ENCODE measurements at places on chromosomes 13 and 19.
A peak's percentile ranks its signal among the peaks of the same experiment; 100 is the strongest.

DNA sequence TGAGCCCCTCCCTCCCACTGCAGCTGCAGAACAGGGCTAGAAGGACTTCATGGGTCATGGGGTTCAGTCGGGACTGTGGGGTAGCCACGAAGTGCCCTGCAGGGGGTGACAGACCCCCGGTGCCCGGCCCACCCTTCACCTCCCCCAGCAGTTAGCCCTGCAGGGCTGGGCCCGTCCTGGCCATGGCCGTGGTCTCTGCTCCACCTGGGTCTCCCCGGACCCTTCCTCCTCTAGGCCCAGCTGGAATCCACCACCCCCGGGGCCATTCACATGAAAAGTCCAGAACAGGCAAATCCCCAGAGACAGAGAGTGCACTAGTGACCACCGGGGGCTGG is 17.3 kb downstream of the MKNK2 start:
- no peak for DNase-seq

DNA sequence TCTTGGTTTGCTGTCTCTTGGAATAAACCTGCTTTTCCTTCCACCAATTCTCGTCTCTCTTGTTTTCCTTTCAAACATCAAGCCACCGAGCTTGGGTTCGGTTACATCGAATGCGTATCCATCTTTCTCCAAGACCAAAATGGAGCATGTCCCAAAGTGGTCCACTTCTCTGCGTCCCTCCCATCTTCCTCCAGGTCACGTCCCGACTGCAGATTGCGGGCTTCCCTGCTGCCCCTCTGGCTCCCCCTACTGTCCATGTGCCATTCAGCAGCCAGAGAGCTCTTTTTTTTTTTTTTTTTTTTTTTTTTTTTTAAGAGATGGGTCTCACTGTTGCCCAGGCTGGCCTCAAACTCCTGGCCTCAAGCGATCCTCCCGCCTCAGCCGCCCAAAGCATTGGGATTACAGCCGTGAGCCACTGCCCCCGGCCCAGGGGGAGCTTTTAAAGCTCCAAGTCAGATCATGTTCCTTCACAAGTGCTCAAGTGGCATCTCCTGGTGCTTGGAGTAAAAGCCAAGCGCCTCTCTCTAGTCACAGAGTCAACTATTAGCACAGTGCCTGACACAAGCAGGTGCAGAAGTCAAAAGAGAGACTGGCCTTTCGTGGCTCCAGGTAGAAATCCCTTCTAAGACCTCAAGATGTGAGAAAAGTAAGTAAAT is 10.0 kb downstream of the COL5A3 start:
- DNase-seq: peak; percentile 55

DNA sequence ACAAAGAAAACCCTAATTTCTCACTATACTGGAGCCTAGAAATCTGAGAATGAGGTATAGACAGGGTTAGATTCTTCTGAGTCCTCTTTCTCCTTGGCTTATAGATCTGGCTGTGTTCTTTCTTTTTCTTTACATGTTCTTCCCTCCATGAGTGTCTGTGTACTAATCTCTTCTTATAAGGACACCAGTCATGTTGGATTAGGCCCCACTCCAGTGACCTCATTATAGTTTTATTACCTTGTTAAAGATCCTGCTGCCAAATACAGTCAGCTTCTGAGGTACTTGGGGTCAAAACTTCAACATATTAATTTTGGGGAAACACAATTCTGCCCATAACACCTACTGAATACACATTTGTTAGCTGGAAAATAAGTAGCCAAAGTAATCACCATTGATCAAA is 302.6 kb downstream of the PCDH9 start:
- DNase-seq: no peak

- DNase-seq: no peak
Observed at GRCh38 chr13:20442798-20443381, 82.8 kb downstream of the CRYL1 start.

- DNase-seq: no peak
Observed at GRCh38 chr13:111395511-111396393, 75.3 kb downstream of the TEX29 start.

DNA sequence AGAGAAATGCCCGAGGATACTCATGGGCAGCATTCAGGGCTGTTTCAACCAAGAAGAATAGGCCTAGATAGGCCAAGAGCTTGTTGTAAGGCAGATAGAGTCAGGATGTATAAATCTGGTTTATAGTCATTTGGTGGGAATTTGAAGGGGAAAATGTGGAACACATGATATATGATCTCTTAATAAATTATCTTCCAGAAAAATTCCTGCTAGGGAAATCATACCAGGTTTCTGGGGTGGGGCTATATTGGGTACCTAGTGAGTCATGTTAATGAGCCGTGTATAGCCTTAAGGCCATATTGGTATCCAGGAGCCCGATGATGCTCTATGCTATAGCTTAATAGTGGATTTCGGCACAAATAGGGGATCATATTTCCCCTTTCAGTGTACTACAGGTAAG is 51.5 kb upstream of the HTR2A start:
- DNase-seq: no peak

DNA sequence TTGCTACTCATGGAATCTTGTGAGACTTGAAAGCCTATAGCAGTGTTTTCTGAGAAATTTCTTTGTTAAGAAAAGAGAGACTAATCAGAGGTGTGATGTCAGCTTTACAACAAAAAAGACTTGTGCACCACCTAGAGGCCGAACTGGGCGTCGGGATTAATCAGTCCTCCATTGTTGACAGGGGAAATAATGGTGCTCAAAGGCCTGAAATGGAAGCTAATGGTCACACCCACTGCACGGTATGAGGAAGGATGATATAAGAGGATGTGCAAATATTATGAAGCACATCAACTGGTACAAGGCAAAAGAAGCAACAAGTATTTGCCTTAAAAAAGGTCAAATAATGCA is 480.2 kb upstream of the MIR17HG start:
- DNase-seq: peak; percentile 38

- no peak for DNase-seq
Observed at GRCh38 chr13:42064259-42064658, 15.8 kb downstream of the DGKH start.

- peak; percentile 48 for DNase-seq
Observed at GRCh38 chr13:113777311-113778260, 18.6 kb downstream of the TMEM255B start.

GRCh38 chr19:28400953-28401671 is 811.8 kb downstream of the UQCRFS1 start:
- DNase-seq: no peak

- DNase-seq: peak; percentile 53
Observed at GRCh38 chr13:97224544-97225300, 2.6 kb downstream of the MBNL2 start.

DNA sequence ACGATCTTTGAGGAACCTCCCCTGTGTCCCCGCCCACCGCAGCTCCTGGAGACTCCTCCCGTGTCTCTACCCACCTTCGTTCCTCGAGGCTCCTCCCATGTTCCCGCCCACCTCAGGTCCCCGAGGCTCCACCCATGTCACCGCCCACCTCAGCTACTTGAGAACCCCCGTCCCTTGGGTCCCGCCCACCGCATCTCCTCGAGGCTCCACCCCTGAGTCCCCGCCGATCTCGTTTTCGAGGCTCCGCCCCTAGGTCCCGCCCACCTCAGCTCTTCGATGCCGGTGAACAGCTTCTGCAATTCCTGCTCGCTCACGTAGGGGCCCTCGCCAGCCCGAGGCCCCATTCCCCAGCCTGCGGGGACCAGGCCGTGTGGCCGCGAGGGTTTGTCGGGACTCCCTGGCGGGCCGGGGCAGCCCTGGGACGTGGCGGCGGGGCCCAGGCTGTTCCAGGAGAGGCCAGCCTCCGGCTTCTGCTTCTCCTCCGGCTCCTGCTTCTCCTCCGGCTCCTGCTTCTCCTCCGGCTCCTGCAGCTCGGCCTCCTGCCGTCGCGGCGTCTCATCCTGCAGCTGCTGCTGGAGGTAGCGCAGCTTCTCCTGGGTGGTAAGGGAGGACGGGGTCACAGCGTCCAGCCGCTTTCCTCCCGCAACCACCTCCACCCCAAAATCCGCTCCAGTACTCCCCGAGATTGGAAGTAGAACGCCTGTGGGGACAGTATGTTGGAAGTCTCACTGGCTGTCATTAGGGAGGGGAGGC is 16.7 kb downstream of the TSKS start:
- peak; percentile 12 for DNase-seq

DNA sequence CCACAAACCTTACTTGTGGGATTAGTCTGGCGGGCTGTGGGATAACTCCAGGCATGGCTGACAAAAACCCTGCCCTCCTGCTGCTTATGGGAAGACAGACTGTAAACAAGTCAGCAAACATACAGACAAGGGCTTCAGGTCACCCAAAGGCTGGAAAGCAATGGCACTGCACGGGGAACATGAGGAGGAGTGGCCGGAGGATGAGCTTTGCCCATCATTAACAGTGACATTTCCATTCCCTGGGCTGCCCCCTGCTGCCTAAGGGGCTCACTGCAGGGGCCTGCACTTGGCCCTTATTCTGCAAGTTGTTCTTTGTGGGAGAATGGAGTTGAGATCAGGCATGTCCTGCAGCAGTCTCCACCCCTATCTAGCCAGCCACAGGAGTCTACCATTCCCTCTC is 91.3 kb downstream of the UQCRFS1 start:
- no peak for DNase-seq

GRCh38 chr19:51789061-51789795 is 5.7 kb upstream of the FPR3 start:
- DNase-seq: no peak

GRCh38 chr13:81283062-81283461 is 942.1 kb upstream of the SPRY2 start:
- DNase-seq: no peak

GRCh38 chr13:38824342-38824741 is 137.5 kb downstream of the FREM2 start:
- DNase-seq: no peak

GRCh38 chr19:43905897-43906296 is 29.2 kb downstream of the ZNF45 start:
- DNase-seq: no peak

DNA sequence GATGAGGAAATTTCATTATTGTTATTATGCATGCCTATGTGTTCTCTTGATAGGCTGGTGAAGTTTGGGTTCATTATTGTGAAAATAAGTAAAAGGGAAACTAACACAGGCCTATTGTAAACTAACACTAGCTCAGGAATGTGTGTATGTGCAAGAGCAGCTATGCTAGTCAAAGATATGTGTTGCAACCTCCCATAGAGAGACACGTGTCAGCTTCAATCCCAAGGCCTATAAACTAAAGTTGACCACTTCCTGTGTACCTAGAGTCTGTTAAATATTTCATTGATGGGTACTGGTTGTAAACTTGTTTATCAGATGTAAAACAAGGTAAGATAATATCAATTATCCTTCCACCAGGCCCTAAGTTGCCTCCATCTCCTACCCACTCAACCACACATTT is 44.7 kb upstream of the ZNF30 start:
- DNase-seq: no peak

DNA sequence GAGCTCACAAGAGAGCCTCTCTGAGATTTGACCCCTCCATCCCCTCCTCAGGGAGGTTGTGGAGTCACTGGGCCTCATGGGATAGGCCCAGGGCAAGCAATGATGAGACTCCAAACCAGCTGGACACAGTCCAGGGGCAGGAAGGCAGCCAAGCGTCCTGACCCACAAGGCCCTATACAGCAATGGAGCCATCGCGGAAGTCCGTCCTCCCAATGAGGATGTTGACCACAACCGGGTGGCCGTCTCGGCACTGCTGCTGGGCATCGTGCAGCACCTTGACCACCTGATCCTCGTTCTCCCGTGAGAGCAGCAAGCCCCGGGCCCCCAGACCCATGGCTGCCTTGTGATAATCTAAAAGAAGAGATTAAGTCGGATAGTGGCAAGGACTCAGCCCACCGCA is 7.9 kb downstream of the SYDE1 start:
- no peak for DNase-seq

DNA sequence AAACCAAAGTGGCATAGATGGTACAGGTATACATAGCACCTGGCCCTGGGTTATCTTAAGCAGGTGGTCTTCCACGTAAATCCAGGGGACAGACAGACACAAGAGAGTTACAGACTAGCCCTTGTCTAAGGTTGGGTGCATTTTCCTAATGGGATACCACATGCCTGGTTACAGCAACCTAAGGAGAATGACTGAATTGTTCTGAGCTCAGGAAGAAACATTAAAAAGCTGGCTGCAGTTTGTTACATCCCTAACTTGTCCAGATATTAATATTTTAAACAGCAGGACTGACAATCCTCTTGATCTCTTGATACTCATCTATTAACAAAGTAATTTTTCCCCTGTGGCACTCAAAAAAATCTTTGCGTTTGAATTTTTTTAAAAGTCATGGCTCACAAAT is 102.2 kb upstream of the SERP2 start:
- DNase-seq: no peak

- no peak for DNase-seq
Observed at GRCh38 chr19:34828156-34828555, 55.1 kb upstream of the ZNF599 start.

DNA sequence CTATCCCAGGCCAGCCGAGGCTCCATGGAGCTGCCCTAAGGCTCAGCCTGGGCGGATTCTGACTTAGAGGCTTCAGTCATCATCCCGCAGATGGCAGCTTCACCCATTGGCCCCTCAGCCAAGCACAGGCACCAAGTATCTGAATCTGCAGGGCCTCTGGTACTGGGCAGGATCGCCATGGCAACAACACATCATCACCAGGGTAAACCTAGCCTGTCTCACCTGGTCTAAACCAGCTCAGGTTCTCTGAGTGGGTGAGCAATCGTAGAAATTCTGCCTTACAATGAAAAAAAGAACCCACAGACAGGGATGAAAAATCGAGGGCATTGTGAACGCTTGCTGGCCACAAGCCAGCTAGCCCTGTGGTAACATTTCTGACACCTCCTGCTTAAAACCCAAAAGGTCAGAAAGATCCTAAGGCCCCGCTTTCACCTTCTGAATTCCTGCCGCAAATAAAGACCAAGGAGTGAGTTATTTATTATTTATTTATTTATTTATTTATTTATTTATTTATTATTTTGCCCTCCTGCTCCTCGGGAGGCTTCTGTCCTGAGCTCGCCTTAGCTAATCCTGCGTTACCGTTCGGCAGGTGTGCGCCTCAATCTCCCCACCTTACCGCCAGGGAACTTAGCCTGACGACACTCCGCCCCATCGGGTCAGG is 12.0 kb upstream of the CEACAM21 start:
- DNase-seq: no peak

- DNase-seq: no peak
Observed at GRCh38 chr19:30701178-30701577, 329.0 kb downstream of the ZNF536 start.

DNA sequence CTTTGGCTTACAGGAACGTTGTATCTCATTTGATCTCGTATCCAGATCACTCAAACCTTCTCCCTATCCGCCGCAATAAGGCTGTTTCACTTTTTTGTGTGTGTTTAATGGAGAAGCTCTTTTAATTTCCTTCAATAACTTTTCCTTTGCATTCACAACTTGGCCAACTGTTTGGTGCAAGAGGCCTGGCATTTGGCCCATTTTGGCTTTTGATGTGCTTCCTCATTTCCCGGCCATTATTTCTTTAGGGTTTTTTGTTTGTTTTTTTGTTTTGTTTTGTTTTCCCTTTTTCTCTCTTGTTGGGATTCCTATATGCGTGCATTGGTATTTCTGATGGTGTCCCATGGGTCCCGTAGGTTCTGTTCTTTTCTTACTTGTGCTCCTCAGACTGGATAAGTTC is 6.1 kb upstream of the UPF3A start:
- no peak for DNase-seq

Data from MM.1S (cell line).